ENCODE measurements at places on chromosomes 4 and X.

DNA sequence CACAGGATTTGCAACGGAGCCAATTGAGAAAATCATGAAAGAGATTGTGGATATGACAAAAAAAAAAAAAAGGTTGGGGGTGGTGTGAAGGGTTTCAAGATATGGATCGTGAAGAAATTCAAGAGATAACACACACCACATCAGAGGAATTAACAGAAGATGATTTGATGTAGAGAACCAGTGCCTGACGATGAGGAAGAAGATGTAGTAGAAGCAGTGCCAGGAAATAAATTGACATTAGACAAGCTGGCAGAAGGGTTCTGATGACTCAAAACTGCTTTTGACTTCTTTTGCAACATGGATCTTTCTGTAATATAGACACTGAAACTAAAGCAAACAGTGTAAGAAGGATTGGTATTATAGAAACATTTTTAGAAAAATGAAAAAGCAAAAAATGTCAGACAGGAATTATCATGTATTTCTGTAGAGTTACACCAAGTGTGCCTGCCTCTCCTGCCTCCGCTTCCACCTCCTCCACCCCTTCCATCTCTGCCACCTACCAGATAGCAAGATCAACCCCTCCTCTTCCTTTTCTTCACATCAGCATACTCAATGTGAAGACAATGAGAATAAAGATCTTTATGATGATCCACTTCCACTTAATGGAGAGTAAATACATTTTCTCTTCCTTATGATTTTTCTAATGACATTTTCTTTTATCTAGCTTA lies 127.5 kb upstream of the OTUD4 start:
- DNase-seq = no peak

DNA sequence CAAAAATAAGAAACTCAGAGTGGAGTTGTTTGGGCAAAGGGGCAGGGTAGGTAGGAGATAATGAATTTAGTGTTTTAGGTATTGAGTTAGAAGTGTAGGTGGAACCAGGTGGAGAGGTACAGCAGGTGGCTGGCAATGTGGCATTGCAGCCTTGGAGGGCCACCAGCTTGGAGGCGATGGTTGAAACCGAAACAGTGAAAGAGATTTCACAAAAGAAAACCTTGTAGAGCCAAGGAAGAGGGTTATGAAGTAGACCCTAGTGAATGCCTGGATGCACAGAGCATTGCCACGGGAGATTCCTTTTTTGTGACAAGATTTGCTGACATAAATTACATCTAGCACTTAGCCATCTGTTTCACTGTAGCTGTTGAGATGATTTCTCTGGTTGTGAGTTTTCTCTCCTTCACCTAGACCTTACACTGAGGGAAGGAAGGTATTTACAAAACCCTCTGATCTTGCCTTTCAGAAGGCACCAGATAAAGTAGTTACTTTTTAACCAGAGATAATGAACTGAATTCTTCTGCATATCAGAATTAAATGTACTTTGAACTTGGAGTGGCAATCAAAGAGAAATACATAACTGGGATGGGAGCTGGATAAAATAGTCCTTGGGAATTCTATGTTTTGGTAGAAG lies 104.1 kb upstream of the CASK start:
- DNase-seq = no peak

DNA sequence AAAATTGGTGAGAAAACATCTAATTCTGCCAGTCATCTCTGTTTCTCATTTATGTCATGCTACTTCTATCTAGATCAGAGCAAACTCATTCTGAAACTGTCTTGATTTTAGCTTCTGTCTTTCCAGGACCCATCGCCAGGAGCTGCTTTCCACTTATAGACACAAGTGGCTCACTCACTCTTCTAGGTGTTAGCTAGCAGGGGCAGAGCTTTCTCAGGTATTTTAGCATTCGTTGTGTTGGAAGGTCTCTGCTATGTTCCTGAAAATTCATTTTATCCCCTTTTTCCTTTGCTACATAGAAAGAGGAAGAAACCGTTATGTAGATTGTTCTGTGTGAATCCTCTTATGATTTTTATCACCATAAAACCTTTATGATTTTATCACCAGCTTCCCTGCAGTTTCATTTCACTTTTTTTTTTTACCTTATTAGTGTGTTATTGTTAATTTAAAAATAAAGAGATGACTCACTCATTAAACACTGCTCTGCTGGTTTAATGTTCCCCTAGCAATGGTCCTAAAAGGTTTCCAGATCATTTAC lies 246.6 kb upstream of the AADAT start:
- no peak for DNase-seq

DNA sequence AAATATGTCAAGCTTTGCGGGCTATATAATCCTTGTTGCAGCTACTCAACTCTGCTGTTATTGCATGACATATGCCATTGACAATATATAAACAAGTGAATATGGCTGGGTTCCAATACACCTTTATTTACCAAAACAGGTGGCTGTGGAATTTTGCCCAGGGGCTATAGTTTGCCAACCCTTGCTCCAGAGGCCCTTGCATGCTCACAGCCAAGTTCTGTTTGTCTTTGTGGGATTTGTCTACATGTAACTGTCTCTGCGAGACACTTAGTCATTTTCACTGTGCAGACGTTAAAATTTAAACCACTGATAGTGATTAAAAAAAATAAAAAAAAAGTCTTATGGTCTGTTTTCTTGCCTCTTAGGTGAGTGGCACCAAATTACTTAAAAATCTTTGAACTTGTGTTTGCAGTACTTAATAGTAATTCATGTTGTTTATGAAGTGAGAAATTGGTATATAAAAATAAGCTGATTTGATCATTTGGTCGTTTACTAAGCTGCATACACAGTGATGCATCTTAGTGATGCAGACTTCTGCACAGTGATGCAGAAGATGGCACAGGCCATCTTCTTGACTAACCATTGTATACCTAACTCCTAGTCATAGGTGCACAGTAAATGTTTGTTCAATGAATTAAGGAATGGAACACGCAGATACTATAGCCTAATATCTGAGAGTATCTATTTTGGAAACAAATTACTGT lies 170.9 kb downstream of the FRMPD4 start:
- no peak for DNase-seq
